ENCODE measurements at places on chromosomes 2 and 18.

GRCh38 chr2:102703748-102704147 lies 58.1 kb upstream of the TMEM182 start:
- DNase-seq = no peak

- no peak for DNase-seq
Measured at GRCh38 chr18:75183524-75183923, 25.4 kb downstream of the PTGR3 start.

DNA sequence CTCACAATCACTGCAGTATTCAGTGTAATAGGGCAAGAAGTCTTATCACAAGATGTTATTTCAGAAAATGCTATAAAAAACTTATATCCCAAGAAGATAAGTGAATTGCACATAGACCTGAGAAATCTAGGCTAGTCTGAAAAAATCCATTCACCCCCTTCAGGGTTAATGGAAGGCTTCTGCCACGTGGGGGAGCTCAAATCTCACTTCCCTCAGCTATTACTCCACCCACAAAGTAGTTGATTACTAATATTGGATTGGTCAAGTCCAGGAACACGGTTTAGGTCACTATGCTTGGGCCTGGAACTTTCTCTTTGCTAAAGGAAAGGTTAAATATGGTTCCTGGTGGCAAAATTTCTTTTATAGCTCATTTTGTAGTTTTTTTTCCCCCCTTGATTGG lies 51.2 kb upstream of the ADAM23 start:
- DNase-seq = no peak

GRCh38 chr18:59706499-59706898 lies 9.3 kb upstream of the CCBE1 start:
- no peak for DNase-seq

- no peak for DNase-seq
Measured at GRCh38 chr2:172373766-172374165, 53.6 kb upstream of the ITGA6 start.

- no peak for DNase-seq
Measured at GRCh38 chr18:50181590-50181989, 13.4 kb downstream of the MYO5B start.

GRCh38 chr2:207046724-207047123 lies 107.4 kb downstream of the CPO start:
- no peak for DNase-seq

DNA sequence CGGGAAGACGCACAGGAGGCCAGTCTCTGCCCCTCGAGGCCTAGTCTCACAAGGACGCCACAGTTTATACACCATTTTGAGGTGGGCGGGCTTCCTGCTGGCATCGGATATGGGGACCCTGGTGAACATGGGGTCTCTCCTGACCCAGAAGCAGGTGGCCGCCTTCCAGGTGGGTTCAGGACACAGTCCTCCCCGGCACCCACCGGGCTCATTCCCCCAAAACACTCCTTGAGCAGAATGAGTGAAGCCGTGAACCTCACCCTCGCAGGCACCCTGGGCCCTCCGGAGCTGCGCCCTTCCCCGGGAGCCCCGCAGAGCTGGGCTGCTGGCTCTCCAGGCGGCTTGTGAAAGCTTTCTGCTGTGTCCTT lies 6.5 kb downstream of the NFATC1 start:
- DNase-seq = no peak

GRCh38 chr2:15673919-15674636 lies 82.4 kb downstream of the DDX1 start:
- no peak for DNase-seq

DNA sequence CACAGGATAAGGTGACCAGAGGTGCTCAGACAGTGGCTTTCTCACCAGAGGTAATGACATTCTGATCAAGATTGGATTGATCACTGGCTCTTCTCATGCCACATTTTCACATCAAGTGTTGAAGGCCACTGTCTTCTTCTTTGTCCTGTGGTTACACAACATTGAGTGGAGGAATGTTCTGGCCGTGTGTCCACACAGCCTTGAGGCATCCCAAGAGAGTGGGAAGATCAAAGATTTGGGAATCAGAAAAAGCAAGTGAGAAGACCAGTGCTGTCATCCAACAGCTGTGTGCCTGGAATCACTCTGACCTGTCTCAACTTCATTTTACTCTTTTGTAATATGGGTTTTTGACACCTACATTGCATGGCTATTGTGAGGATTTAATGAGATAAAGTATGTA lies 67.4 kb downstream of the IL1R2 start:
- no peak for DNase-seq

DNA sequence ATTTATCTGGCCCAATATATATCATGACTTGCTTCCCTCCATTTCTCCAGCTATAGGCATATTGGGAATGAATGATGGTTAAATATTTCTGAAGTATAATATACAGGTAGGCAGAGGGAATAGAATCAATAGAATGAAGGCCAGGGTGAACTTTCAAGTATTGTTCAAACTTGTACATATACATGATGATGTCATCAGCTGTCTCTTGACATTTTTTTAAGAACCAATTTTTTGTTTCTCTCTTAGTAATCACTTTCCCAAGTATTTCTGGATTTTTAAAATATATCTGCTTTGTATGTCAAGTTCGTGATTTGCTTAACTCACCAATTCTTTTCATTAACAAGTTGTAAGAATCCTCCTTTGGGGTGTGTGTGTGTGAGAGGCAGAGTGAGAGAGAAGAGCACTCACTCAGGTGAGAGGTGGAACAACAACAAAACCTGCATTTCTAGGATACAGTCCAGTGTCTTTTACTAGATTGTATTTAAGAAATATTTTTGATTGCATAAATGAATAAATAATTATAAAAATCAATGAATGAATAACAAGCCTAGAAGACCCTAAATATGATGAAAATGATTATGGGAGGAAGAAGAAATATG lies 1239.1 kb downstream of the LRP1B start:
- DNase-seq = no peak

DNA sequence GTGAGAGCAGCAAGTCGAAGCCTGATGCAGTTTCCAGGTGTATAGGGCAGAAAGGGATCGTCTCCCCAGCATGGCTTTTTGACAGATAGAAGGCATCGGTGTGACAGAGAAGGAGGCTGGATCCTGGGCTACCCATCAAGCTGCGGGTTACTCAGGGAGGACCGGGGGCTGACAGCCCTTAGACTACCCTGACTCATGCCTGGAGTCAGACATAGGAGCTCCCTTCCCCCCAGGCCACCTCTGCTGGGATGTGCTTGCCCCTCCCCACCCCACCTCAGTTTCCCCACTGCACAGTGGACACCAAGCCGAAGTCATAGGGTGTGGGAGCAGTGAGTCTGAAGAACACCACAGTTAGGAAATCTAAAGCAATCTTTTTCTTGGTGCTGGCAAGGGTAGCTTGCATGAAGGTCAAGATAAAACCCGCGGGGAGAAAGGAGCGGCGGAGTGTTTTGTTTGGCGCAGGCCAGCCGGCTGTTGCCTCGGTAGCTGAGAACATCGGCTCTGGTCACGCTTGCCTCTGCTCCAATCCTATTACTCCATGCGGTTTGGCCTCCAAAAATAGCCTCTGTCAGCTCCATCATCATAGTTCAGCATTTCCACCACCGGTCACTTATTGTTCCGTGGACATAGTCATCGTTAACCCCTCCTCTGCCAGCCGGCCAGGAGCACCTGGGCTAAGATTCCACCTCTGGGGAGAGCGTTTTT lies 169.2 kb upstream of the GLI2 start:
- DNase-seq = no peak

DNA sequence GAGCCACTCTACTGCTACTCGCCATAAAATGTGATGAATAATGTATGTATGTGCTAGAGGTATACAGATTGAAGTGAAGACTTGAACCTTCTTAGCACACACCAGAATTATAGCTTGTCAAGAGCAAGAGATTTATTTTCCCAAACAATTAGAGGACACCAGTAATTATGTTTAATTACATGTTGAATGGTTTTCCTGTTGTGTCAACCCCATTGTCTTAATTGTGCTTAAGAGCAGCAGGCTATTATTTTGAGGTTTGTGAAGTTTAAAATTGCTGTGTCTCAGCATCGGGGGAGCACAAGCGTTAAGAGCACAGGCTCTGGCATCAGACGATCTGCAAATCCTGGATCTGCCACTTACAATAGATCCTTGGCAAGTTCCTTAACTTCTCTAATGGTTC lies 29.0 kb downstream of the KIF5C start:
- no peak for DNase-seq
